ENCODE measurements at places on chromosomes 6 and 20.

DNA sequence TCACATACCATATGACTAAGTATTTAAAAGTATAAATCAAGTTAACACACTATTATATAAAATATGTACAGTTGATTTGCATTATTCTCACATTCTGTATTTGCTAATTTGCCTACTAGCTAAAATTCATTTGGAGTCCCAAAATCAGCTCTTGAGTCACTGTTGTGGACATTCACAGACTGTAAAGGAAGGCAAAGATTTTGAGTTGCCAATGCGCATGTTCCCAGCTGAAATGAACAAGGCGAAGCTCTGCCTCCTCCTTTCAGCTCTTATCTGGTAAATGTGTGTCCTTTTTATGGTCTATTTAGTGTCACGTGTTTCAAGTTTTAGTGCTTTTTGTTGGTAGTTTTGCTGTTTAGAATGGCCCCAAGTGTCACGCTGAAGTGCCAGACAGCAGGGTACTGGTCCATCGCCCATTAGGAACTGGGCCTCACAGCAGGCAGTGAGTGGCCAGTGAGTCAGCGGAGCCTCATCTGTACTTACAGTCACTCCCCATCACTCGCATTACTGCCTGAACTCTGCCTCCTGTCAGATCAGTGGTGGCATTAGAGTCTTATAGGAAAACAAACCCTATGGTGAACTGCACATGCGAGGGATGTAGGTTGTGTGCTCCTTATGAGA lies 87.2 kb upstream of the ADTRP start:
- no peak for DNase-seq

DNA sequence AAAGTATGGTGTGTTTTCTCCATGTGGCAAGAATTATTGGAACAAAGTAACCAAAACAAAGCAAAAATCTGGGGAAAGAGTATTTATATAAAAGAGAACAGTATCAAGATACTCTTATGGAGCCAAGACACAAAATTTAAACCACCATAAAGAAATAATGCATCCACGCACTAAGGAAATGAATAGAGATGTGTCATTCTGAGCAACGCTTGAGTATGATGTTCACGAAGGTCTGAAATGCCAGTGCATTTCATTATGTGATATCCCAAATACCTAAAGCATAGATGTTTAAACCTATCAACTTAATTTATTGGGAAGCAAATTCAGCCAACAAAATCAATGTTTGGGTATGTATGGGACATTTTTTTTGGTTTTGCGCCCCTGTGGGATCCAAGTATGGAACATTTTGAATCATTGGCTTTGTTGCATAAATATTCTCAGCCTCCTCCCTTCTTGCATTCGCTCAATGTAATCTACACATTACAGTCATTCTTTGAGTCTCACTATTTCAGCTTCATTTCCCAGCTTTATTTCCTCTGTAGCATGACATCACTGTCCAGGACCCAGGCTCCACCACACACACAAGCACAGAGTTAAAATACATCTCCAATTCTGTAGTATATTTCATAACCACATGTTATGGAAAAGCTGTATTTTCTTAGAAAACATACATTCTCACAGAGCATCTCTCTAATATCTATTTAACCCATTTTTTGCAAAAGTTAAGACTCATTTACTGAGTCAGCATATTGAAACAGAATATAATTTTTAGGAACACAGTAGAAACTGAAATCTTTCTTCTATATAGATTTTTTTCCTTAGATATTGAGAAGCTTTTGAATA lies 11.6 kb upstream of the MOXD1 start:
- no peak for DNase-seq

DNA sequence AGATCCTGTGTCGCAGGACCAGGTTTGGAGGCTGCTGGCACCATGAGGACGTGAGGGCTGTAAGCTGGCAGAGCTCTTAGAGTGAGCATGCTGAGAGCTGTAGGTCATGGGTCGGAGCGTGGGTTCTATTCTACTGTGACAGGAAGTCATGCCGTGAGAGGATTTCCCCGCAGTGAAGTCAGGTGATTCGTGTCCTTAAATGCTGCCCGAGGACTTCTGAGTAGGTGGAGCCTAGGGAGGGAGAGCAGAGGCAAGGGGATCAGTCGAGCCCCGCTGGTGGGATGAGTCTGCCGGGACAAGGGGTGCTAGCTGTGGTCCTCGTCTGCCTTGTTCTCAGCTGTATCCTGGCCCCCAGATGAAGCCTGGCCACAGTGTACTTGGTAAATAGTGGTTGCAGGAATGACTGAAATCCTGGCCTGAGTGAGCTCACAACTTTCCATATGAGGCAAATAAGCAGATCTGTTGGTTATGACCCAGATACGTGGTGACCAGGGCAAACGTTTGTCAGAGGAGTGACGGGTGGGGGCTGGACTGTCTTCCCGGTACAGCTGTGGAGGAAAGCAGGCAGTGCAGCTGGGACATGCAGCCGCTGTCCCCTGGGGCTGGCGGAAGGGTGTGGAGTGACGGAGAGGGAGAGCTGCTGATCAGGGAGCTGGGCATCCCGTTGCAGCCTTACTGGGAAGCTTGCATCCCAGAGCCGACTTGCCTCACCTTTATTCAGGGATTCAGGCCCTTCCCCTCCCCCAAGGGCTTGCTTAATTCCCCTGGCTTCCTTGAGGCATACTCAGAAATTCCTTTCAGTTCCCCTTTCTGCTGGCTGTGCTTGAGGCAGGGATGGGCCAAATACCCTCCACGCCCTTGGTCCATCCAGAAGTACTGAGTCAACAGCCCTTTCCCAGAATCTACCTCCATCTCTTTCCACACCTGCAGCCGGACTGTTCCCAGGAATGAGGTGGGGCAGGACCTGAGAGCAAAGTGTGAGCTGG lies 250.9 kb upstream of the RREB1 start:
- DNase-seq: peak; percentile 20

- no peak for DNase-seq
Observed at GRCh38 chr6:55469951-55470366, 109.0 kb downstream of the HMGCLL1 start.

- no peak for DNase-seq
Observed at GRCh38 chr6:13561624-13562267, 12.7 kb upstream of the SIRT5 start.

DNA sequence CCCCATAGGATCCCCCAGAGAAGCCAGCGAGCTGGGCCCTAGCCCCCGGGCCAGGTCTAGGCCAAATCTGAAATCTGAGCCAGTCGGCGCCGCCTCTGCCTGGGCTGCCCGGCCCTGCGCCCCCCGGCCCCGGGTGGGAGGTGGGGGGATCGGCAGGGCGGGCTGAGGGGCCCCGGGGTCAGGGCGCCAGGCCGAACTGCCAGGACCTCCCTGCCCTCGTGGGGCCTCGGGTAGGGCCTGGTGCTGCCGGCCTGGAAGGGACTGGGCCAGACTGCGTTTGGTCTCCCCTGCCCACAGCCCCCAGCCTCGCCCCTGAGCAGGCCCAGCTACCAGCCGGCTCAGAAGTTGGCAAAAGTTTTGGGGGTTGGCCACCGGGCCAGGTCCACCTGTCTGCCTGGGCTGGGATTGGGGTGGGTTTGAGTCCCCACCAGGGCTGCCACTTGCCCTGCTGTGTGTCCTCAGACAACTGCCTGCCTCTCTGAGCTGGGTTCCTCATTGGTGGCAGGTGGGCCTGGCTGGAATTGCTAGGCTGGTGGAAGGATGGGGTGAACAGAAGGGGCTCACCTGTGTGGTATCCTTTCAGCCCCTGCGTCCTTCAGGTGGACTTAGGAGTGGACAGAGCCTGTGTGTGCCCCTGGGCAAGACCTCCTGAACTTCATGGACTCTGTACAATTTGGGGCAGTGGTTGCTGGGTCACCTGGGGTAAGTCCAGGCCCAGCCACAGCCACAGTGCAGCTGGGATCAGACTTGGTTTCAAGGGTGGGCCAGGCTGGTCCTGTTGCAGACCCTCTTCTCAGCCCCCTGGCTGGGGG lies 801 bp downstream of the SRC start:
- no peak for DNase-seq
